D341Med (cell line): ENCODE measurements at places on chromosomes 13 and 19.

DNA sequence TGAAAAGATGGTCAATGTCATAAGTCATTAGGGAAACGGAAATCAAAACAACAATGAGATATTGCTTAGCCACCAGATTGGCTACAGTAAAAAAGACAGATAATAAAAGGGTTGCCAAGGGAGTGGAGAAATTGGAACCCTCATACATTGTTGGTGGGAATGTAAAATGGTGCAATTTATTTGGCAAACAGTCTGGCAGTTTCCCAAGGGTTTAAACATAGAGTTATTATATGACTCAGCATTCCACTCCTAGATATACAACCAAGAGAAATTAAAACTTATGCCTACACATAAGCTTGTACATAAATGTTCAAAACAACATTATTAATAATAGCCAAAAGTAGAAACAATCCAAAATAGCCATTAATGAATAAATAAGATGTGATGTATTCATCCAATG, 9.9 kb upstream of the ZNF227 start:
- no peak for DNase-seq

DNA sequence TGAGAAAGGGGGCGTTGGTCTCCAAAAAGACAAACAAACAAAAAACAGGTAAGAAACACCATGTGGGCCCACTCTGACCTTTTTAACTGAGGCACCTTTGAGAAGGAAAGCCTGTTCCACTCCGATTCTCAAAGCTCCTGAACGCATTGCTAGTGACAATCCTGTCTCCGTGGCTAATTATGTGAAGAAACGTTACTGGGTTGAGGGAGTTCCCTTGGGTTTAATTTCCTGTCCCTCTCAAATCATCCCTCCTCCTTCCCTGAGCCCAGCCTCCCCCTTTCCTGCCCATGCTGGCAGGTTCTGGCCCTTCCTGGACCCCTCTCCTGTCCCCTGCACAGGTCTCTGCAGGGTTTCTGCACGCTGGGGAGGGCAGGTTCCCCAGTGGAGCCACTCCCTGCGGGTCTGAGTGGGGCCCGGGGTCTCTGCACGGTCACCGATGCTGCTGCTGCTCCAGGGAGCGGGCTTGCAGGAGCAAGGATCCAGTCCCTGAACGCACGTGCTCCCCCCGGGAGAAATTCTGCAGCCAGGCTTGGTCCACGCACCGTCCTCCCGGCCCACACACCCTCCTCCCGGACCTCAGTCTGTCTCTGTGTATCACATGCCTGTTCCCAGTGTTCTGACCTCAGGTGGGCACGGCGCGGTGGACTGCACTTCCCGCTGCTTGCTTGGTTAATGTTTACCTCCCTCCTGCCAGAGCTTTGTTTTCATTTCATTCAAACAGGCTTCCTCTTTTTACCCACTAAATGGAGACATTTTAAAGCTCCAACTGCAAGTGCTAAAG, 76.4 kb upstream of the MCF2L start:
- DNase-seq, result no peak

GRCh38 chr19:48436586-48436985, 9.2 kb upstream of the GRWD1 start:
- DNase-seq, result no peak

DNA sequence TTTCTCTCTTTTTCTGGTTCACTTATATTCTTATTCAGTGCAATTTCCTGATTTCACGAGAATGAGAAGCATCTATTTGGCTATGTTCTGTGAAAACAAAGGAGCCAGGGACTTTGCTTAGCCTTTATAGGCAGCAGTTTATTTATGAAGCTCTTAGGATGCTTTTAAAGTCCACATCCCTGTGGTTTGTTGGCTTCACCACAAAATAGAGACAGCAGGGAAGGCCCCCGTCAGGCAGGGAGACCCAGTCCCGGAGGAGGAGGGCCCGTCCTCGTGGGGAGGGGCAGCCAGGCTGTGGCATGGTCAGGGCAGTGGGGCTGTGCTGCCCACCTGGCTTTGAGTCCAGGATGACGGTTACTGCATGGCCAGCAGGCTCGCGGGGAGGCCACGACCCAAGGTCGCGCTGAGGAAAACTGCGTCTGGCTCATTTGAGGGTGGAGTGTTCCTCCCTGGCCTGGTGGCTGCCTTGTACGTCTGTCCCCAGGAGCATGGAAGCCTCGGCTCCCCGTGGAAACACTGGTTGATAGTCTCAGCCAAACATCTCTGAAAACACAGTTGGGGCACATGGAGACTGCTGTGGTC, 92.7 kb downstream of the ATP11A start:
- DNase-seq, result no peak

DNA sequence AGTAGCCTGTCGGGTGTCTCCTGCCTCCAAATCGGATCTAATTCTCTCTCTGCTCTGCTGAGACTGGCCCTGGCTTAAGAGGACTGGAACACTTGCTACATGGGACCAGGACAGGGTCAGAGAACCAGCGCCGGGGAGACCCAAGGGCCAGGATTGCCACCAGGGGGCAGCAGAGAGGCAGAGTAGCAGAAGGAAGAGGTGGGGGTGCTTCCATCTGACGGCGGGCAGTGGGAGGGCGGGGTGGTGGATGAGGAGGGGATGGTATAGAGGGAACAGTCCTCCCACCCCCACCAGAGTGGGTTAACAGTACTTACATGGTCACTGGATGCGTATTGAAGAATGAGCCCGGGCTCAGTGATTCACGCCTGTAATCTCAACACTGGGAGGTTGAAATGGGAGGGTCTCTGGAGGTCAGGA, 11.9 kb downstream of the SELENOW start:
- DNase-seq, result peak; percentile 90

DNA sequence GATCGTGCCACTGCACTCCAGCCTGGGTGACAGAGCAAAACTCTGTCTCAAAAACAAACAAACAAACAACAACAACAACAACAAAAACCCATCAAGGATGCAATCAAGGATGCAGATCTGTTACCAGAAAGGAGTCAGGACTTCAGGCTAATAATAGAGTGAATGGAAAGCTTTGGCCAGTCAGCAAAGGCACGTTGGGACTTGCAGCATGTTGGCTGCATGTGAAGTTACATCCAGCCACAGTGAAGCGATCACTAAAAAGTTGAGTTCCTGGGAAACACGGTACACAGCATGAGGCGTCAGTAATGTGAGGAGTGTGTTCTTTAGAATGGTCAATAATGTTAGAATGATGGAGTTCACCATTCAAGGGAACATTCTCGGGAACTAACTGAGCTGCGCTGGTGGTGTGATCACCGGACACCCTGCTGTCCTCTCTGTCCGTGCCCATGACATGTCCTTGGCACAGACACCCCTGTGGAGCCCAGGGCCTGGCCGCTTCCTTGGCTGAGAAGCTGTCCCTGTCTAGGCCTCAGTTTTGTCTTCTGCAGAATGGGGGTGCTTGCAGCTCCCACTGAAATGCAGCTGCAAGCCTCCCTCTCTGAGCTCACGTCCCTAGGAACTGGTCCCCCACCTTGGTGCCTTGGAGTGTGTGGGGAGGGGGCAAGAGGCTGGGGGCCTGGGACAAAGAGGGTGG, 2.3 kb upstream of the LGALS7B start:
- no peak for DNase-seq

DNA sequence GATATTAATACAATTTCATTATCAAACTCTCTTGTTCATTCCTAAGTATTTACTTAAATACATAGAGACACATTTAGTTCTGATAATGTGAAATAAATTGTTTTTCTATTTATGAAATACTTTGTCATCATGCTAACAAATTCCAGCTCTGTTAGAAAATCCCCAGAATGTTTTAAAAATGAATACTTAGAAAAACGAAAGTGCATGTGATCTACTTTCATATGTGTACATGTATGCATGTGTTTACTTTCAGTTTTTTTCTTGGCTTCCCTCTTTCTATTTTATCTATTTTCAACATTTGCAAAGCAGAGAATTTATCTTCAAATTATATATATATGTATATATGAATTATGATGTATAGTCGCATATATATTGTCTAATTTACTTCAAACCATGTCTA, 1110.0 kb upstream of the PCDH20 start:
- no peak for DNase-seq

GRCh38 chr13:59038824-59039223, 1124.9 kb downstream of the DIAPH3 start:
- no peak for DNase-seq

DNA sequence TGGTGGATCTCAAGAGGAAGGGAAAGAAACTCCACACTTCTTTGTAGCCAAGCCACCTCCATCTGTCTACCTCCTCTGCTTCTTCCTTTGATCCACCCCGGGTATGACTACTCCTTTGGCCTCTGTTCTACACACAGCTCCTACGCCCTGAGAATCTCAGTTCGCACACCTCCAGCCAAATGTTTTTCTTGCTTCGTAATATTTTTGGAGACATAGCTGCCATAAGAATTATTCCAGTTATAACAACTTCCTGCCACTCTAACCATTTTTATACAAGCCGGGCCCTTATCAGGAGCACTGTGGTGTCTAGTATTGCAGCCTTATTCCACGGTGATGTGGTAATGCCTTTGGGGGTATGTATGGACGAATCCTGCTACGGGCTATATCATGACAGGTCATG, 126.7 kb downstream of the STARD13 start:
- DNase-seq, result no peak

DNA sequence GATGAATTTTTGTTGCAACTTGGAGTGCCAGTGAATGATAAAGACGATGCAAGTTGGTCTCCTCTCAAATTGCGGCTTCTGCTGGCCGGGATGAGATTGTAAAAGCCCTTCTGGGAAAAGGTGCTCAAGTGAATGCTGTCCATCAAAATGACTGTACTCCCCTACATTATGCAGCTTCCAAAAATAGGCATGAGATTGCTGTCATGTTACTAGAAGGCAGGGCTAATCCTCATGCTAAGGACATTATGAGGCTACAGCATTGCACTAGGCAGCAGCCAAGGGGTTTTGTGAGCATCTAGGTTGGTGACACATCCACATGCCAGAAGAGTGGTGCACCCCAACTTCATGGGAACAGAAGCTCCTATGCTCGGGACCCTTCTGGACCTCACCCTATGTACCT, 22.2 kb upstream of the KLF5 start:
- no peak for DNase-seq

GRCh38 chr13:66780814-66781213, 449.3 kb downstream of the PCDH9 start:
- DNase-seq, result no peak

DNA sequence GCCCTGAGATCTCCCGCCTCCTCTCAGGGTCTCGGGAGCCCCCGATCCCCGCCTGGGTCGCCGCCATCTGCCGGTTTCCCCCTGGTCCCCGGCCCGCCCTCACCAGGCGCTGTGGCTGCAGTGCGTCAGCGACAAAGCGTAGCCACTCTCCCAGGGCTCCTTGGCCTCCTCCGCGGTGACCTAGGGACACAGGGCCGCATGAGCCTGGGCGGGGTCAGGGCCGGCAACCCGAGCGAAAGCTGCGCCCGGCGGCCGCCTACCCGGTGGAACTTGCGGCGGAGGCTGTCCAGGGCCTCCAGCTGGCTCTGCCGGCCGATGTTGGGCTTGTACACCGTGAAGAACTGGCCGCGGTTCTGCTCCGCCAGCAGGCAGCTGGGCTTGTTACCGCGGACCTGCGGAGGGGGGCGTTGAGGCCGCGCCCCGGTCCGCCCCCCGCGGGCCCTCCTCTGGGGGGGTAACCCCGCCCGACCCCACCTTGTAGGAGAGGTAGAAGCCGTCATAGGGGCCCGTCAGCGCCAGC, 5.3 kb downstream of the GPX4 start:
- no peak for DNase-seq

GRCh38 chr19:18126097-18126496, 26.9 kb upstream of the PIK3R2 start:
- no peak for DNase-seq

GRCh38 chr13:113862931-113863523, 849 bp downstream of the GAS6 start:
- DNase-seq, result peak; percentile 49

- no peak for DNase-seq
Measured at GRCh38 chr19:54312436-54313377, at the start of gene LILRA5. Gene LILRA5, minus strand, starts transcription at chr19:54313166. Its CDS starts 147 bp downstream, at chr19:54313019.

DNA sequence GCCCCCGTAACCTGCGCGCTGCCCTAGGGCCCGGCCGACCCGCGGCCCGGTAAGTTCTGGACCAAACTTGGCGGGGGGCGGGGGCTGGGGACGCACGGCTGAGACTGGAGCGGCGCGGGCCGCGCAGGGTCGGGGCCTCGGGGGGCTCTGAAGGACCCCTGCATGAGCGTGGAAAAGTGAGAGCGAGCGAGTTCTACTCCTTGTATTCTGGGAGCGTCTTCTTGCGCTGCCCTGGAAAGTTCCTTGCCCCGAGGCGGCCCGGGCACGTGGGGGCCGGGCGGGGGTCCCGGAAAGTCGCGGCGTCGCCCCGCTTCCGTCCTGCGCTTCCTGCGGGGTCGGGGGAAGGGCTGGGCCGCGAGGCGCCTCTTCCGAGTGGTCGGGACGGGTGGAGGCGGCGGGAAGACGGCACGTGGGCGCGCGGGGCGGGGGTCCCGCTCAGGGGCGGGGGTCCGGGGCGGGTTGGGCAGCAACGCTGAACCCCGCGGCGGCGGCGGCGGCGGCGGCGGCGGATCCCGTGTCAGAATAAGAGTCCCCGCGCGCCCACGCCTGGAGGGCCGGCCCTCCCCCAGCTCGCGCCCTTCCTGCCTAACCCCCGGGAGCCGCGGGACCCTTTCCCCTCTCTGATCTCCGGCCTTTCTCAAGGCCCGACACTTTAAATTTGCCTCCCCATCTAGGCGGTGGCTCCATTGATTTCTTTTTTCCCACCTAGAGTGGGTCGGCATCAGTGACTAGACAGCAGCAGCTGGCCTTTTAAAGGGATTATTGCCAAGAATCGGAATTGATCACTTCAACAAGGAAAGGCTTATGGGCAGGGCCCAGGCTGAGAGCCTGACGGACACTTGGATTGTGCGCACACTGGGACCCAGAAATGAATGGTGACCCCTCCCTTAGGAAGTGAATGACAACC, 749 bp downstream of the GATAD2A start:
- peak; percentile 77 for DNase-seq

- no peak for DNase-seq
Measured at GRCh38 chr13:64540976-64541375, 2689.2 kb downstream of the PCDH9 start.

DNA sequence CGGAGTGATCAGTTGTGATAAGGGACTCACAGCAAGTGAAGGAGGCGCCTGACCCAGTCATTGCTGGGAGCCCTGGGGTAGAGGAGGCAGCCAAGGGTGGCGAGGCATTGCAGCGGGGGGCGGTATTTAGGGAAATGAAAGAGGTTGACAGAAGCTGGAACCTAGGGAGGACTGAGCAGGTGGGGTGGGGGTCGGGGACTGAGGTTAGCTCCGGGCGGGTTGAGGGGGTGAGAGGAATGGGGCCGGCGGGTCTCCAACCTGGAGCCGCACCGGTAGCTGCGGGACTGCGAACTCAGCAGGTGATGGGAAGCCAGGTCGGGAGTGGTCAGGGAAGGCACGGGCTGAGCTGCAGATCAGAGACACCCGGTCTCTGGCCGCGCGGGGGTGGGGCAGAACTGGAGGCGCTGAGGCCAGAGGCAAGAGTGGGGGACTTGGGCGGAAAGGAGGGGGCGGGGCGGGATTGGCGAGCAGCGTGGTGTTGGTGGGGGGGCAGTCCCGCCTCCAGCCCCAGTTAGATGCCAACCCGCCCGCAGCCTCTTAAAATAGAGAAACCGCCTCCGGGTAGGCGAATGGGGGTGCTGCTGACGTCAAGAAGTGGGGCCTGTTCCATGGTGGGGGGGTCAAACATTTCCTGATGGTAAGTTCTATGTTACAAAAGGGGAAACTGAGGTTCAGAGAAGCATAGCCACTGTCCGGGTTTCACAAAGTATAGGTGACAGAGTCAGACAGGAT, 1.5 kb downstream of the MAST3 start:
- DNase-seq, result no peak

GRCh38 chr19:1213391-1214286, 8.1 kb downstream of the STK11 start:
- DNase-seq, result no peak
